ENCODE measurements at places on chromosomes 5 and 9.
A peak's percentile ranks its signal among the peaks of the same experiment; 100 is the strongest.

GRCh38 chr9:70873506-70873905 is 247.9 kb downstream of the TRPM3 start:
- DNase-seq, result no peak

GRCh38 chr9:132994410-132995120 is 16.1 kb downstream of the GFI1B start:
- DNase-seq, result peak; percentile 31

DNA sequence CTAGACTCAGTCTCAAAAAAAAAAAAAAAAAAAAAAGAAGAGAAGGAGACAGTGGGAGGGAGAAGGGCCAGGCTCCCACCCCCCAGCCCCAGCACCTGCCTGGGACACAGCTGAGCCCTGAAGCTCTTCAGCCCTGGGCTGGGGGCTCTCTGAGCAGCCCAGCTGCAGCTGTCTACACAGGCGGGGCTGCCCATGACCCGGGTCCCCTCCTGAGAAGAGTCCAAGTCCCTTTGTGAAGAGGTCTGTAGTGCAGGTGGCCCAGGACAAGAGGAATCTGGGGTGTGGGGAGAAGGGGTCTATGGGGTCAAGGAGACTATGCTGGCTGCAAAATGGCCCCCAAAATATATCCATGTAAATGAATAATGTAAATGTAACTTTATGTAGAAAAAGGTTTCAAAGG is 6.7 kb upstream of the LCN2 start:
- no peak for DNase-seq

- DNase-seq, result no peak
Measured at GRCh38 chr5:136053336-136054141, 24.8 kb downstream of the TGFBI start.

DNA sequence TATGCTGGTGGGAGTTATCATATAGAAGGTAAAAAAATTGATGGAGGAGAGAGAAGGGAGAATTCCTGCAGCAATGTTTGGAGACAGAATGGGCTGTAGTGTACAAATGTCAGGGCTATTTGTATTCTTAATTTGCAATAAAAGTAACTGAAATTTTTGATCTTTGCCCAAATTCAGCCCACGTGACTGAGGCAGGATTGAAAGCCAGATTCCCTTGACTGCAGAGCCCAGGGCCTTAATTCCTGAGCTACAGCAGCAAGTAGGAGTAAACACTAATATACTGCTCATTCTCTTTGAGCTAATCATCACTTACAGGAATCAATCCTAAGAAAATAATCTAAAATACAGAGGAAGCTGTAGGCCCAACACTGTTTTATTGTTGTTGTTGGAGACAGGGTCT is 5.2 kb upstream of the ANXA6 start:
- no peak for DNase-seq

DNA sequence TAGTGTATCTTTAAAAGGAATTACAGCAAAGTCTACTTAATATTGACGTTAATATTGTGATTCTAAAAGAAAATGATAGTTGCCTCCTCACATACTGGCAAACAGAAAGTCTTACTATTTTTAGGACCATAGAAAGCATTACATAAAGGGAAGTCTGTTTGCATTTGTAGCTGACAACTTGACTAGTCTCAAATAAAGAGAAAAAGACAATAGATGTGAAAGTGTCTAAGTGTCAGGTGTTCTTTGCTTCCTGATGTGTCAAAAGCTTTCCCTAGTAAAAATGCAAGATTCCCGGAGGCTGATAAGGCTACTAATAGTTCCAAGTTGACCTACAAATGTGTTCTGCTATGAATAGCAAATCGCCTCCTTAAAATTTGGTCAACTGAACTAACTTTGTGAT is 259.7 kb downstream of the CDH10 start:
- no peak for DNase-seq

GRCh38 chr5:143601357-143601756 is 197.9 kb upstream of the NR3C1 start:
- no peak for DNase-seq

- DNase-seq, result no peak
Measured at GRCh38 chr9:135335691-135336181, 143.8 kb upstream of the PPP1R26 start.

DNA sequence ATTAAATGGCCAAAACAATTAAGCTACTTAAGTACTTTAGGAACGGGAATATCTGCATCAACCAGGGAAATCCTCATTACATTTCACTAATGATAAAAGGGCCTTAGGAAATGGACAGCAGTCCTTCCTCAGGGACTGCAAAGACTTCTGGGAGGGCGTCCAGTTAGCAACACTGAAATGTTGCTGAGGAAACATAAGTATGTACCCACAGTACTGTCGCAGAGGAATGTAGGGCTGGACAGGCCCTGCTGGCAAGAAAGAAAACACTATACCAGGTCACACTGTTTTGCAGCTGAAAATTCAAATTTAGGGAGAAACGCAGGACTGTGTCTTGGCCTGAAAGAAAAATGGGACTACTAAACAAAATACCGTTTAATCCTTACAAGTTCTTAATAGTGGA is 1.3 kb downstream of the C5orf15 start:
- DNase-seq, result no peak

GRCh38 chr9:84589542-84589941 is 80.0 kb upstream of the NTRK2 start:
- no peak for DNase-seq

DNA sequence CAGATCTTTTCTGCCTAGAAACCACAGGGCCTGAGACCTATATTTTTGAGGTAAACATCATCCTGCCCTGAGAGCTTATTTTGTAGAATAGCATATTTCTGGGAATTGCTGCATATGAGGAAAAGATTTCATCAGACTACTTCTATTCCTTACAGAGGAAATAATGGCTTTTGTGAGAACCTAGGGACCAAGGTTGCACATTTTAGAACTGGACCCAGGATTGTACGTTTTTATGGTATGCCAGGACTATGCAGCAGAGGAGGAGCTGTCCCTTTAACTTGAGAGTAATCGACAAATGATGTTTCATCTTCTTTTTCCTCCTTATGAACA is 2.2 kb upstream of the ALDH1A1 start:
- DNase-seq, result no peak

DNA sequence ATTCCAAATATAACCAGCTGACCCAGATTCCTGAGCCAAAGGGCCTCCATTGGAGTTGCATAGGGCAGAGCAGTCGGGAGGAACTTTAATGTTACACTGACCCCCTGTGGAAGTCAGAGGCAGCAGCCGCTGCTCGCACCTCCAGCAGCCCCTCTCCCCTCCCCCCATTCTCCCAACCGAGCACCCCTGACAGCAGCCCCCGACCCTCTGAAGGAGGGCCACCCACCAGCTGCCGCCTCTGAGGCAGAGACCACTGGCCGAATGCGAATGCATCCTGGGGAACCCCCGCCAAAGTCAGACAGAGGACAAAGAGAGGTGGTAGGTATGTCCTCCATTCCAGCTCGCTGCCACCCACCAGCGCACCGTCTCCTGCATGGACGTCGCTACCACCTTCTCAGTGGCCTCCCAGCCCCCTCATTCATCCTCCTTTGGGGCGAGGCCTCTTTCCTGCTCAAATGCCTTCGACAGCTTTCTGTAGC is 231.0 kb downstream of the CDK5RAP2 start:
- DNase-seq, result peak; percentile 37

DNA sequence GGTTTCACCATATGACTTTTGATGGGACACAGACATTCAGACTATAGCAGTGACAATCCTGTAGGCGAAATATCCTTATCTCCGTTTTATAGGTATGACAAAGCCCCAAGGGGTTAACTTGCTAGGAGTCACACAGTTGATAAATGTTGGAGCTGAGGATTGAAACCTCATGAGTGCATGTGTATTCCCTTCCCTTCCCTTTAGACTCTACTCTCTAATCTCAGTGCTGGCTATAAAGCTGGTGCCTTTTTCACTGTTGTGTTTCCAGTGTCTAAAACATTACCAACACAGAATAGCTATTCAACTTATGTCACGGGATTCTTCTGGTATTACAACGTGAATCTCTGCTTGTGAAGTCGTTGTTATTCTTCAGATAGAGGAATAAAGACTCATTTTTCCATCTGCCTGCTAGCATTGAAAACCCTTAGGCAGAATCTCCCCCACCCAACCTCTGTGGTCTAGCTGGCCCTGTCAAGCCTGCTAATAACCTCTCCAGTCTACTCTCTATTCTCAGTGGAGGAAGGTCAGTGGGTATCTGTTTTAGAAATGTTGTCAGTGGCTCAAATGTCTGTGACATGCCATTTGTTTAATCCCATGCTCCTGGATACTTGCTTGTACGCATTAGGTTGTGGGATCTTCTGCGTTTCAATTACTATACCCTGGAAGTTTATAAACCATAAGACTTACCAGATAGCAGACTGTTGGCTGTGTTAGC is 121.2 kb downstream of the TLE4 start:
- DNase-seq, result no peak

DNA sequence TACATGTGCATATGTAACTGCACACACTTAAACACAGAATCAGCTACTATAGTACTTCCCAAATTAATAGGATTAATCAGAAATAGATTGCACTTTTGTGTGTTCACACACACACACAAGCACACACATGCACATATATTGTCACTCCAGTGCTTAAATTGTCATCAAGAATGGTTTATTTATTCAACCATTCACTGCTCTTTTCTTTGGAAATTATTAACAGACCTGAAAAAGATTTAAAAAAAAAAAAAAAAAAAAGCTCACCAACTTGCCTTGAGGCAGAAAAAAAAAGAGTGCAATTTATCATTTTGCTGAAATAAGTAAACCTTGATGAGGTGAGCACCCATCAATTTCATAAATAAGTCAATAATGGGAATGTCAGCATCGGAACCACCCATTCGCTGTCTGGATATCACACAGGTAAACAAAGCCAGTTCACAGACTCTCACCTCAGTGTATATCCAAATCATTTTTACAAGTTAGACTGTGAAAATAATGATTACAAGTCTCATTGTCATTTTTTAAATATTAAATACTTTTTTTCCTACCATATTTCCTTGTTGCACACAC is 562.8 kb downstream of the BNC2 start:
- no peak for DNase-seq

GRCh38 chr9:7342736-7343135 is 456.8 kb downstream of the DMAC1 start:
- DNase-seq, result no peak

DNA sequence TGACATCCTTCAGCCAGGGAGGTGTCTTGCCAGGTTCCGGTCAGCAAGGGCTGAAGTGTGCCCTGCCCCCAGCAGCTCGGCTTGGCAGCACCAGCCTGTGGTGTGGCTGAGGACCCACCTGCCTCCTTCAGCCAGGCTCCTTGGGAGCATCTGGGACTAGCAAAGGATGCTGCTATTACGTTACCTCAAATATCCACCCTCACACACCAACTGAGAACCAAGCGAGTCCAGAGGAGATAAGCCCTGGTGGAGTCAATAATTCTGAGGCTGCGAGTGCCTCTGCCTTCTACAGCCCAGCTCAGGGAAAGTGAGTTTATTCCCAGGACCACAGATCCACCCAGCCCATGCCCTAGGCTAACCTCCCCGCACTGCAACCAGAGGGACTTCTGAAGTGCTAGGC is 57.1 kb upstream of the FSTL4 start:
- DNase-seq, result no peak

GRCh38 chr5:141155540-141156374 is 5.9 kb downstream of the PCDHB6 start:
- no peak for DNase-seq

- DNase-seq, result no peak
Measured at GRCh38 chr5:132237141-132237540, 9.5 kb upstream of the P4HA2 start.

DNA sequence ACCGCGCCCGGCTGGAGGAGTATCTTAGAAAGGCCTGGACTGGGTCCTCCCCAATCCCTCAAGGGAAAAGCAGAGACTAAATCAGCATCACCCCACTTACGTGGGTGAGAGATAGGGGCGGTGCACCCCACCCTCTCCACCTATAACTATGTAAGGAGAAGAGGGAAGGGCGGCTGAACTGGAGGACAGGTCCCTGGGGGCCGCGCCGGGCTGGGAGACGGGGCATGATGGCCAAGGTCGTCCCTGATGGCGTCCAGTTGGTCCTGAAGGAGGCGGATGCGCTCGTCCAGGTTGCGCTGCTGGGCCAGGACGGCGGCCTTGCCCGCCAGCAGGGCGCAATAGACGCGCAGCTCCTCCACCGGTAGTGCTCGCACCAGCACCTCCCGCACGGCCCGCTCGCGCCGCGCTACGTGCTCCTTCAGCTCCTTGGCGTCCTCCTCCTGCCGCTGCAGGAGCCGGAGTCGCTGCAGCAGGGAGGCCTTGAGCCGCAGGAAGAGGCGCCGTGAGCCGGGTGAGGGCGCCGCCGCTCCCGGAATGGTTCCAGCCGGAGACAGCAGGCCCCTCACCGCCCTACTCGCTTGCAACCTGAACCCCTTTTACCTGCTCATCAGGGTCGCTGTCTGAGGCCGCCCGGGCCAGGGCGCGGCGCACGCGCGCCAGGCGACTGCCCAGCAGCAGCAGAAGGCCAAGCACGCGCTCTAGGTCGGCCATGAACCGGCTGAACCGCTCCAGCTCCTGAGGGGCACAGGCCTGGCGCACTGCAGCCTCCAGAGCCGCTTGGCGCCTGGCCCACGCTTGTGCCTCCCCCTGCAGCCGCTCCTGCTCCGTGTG is 7.6 kb downstream of the SHROOM1 start:
- DNase-seq, result peak; percentile 55

- no peak for DNase-seq
Measured at GRCh38 chr9:93585259-93585658, 8.9 kb downstream of the PHF2 start.

GRCh38 chr5:163502521-163502920 is 2.9 kb upstream of the MAT2B start:
- DNase-seq, result no peak

DNA sequence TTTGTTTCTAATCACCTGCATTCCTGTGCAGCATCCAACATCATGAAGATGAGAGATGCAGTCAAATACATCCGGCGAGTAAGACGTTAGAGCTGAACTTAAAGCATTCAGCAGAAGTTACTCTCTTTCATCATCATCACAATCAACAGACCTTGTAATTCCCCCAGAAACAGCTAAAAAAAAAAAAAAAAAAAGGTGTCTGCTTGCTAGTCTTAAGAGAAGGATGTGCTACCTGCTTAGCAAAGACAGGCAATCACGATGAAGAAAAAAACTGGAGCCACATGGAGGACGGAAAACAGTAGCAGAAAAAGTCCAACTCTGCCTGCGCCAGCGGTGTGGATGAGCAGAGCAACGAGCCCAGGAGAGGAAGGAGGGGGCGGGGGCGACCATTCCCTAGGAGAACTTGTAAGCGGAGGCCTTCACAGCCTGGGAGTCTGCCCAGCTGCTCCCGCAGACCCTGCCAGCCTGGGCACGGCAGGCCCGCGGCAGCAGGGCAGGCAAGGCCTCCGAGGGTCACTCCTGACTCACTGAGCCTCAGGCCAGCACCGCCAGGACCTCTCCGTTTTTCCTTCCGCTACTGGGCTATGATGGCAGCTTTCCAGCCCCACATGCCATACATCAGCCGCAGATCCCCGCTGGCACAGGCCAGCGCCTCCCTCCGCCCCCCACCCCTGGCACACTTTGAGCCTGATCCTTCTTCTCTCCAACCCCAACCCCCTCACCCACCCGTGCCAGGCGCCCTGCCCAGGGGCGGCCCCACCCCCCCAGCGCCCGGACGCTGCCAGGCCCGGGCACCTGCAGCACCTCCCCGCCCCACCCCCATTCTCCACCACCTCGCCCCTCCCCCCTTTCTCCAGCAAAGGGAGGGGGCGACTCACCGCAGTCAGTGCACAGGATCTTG is 1.4 kb downstream of the NRG2 start:
- DNase-seq, result peak; percentile 49

Data from GM12865 (cell line).